Skeletal muscle cell (primary cell): ENCODE measurements at places on chromosomes 2 and 18.

DNA sequence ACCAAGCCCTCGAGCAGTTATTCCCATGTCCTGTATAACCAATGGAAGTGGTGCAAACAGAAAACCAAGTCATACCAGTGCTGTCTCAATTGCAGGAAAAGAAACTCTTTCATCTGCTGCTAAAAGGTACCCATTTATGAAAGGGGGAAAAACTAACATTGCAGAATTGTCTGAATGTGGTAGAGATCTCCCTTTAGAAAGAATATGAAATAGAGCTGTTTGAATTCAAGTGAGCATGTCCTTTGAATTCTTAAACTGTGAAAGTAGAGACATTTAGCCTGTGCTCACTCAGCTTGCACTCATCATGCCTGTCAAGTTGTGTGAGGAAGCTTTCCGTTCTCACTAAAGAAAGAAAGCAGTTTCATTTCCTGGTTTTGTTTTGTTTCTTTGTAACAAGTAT is 87.4 kb downstream of the EML4 start:
- DNase-seq: no peak

DNA sequence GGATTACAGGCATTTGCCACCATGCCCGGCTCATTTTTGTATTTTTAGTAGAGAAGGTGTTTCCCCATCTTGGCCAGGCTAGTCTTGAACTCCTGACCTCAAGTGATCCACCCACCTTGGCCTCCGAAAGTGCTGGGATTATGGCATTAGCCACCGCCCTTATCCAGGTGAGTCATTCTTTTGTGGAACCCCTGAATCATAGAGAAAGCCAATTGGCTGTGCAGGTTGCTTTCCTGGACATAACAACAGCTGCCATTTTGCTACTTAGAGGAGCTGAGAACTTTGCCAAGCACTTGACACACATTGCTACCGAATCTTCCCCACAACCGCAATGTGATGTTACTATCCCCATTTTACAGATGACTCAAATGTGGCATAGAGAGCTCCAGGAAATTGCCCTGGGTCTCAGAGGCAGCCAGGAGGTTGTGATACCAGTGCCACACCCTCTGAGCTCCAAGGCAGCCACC is 36.0 kb downstream of the SETBP1 start:
- DNase-seq: no peak

GRCh38 chr2:216172493-216172892 is 63.3 kb downstream of the XRCC5 start:
- DNase-seq: no peak

GRCh38 chr18:67142604-67143003 is 373.9 kb downstream of the DSEL start:
- no peak for DNase-seq

DNA sequence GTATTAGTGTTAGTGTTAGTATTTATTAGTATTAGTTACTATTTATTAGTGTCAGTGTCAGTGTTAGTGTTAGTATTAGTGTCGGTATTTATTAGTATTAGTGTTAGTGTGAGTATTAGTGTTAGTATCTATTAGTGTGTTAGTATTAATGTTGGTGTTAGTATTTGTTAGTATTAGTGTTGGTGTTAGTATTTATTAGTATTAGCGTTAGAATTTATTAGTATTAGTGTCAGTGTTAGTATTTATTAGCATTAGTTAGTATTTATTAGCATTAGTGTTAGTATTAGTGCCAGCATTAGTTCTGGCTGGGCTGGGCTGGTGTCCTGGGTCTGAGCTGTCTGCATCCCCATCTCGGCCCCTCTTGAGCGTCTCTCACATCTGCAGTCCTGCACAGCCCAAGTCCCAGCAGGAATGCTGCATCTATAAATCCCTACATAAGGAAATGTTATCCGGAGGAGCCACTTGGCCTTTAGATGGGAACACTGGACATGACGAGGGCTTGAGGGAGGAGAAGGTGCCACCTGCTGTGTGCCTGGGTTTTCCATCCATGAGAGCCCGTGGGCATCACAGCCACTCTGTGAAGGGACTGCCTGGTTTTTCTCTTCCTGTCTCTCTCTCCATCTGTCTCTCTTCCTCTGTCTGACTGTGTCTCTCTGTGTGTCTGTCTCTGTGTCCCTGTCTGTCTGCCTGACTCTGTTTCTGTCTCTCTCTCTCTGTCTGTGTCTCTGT is 33.6 kb downstream of the TWIST2 start:
- DNase-seq: no peak

- DNase-seq: no peak
These were observed 8.3 kb downstream of the ARL5A start for GRCh38 chr2:151819920-151820319.

DNA sequence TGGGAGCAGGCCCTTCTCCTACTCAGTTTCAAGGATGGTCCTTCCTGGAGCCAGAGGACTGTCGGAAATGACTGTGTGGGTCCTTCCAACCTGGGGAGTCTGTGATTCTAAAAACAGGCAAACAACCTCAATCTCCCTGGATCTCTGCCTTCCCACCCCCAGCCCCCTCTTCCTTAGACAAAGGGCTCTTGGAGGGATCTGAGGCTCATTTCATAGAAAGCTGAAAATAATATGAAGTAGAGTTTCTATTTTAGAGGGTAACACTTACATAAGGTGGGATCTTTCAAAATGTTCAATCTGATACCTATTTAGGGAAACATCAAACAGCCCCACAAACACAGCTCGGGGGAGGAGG is 69.4 kb downstream of the RHOB start:
- DNase-seq: no peak
